Right hindlimb (tissue), 1 donor: ENCODE measurements at places on chromosomes 16 and 17.

- no peak for DNase-seq
Measured at GRCh38 chr16:89705006-89705405, 3.5 kb upstream of the SPATA2L start.

DNA sequence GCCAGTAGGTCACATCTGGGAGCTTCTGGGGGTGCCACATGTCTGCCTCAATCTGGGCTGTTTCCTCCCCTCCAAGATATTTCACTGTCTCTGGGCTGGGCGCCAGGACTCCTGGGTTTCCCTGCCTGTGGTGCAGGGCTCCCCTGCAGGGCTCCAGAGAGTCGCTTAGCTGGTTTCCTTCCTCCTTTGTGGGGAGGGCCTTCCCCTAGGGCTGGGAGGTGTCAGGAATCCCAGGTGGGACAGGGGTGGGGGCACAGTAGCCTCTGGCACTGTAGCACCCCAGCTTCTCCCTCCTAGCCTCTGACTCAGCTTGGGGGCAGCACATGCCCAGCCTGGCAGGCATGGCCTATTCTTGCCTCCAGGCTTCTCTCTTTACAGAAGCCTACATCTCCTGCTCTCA, 2.6 kb downstream of the RARA start:
- DNase-seq, result peak; percentile 57

DNA sequence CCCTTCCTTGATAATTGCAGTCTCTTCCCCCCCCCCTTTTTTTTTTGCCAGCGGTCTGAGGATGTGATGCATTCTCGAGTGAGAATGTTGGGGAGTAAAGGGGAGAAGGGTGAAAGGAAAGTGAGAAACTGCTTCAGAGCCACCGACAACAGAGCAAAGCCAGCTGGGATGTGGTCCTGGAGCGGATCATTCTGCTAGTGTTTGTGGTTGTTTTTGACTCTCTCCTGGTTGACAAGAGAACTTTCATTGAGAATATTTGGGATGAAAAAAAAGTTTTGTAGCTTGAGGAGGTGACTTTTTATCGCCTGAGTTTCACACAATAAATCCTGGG, 1.3 kb downstream of the NF1 start:
- peak; percentile 17 for DNase-seq

- no peak for DNase-seq
Measured at GRCh38 chr16:79257953-79258490, 342.5 kb downstream of the MAF start.

DNA sequence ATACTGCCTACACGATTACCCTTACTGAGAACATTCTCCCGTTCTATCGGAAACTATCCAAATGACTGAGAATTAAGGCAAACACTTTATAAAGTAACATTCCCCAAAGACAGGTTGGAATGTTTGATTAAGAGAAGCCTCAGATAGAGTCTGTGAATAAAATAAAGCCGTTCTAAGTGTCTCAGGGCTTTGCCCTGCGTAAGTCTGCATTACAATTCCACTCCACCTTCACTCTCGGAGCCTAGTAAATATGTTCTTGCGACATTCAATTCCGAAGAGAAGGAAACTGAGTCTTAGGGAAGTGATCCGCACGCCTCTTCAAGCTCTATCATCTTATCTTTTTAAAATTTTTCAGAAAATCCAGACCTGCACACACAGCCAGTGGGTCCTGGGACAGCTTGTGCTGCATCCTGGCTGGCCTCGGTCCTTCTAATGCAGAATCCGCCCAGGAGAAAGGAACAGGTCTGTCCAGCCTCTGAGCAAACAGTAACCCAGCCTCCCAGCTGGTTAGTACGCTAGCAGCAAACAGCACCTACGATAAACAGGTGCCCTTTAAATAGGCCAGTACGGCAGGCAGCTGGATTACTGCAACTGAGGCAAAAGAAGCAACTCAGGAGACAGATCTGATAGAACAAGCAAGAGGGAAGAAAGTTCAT, 254.1 kb upstream of the IRX3 start:
- no peak for DNase-seq

GRCh38 chr16:65876056-65876408, 490.5 kb upstream of the CDH5 start:
- DNase-seq, result peak; percentile 47

GRCh38 chr17:73639932-73640331, 4.3 kb downstream of the SDK2 start:
- DNase-seq, result no peak

DNA sequence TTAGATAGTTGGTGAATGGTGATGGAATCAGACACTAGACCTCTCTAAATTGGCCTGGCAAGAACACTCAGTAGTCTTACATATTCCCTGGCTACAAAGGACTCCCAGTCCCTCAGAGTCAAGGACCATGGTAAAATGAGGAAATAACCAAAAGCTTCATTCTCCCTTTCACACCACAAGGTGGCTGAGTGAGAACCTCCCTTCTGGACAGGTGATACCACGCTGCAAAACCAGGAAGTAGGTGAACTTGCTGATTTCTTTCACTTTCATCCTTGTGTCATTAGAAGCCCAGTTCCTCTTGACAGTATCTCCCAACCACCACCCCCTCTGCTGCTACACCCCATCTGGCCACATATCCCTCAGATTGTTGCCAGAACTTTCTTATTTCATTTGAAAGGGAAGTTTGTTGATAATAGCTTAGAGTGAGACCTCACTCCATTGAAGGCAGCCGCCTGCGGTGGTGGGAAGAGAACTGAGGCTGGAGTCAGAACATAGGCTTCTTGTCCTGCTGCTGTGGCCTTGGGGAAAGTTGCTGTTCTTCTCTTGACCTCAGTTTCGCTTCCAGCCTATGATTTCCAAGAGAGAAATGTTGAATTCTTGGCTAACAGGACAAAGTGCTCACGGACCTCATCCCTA, 290.6 kb upstream of the CCL2 start:
- no peak for DNase-seq

DNA sequence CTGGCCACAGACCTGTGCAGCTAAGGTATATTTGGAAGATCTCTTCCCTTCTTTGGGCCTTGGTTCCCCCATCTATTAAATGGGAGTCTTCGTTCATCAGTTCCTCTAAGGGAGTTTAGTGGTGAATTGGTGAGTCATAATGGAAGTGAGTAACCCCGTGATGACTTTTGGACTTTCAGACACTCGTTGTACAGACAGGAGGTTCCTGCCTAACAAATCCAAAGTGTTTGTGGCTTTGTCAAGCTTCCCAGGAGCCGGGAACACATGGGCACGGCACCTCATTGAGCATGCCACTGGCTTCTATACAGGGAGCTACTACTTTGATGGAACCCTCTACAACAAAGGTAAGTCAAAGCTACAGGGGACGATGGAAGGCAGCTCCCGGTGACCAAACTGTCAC, 40.4 kb downstream of the WSCD1 start:
- DNase-seq, result no peak

DNA sequence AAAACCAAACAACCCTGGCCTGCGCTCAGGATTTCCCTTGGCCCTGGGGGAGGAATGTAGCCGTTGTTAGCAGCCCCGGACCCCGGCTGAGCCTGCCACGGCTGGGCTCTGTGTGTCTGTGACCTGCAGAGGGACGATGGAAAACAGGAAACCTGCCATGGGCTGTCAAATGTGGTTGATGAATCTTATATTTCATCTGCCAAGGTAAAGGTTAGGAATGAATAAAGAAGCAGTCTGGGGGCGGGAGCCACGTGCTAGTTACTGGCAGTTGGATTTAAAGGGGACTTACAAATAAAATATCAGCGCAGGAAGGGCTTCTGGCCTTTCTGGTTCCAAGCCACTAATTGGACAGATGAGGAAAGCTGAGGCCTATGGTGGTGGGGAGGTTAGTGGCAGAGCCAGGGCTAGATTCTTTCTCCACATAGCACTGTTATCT, at the start of gene KRT23:
Gene KRT23 (minus strand): TSS at position 263 of the 436 bp plus-strand sequence. CDS start 1,043 bp downstream, outside the sequence.
- peak; percentile 22 for DNase-seq

DNA sequence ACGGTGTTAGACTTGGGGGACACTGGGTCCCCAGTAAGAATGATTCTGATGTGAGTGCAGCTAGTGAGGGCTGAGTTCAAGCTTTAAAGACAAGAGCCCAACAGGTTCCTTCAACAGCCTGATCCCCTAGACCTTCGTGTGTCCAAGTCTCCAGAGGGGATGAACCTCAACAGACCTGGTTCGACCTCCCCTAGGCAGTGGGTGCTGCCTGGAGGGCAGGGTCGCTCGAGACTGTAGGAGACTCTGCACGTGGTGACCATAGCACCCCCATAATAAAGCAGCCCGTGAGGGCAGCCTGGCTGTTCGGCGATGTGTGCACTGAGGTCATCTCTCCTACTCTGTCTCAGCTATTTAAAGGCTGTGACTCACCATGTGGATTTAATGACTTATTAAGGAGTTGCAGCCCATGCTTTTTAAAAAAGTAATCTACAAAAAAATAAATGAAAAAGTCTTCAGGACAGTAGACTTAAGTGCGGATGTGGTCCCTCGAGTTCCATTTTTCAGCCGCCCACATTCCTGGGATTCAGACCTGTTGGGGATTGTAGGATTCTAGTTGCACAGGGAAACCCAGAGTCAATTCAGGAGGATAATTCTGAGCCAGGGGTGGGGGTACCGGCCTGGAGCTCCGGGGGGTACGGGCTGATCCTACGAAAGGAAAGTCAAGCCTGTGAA, 23.4 kb upstream of the METRNL start:
- DNase-seq, result peak; percentile 23

GRCh38 chr16:1541293-1542165, 8.1 kb downstream of the TMEM204 start:
- no peak for DNase-seq

- no peak for DNase-seq
Measured at GRCh38 chr17:65065906-65066305, 9.4 kb upstream of the GNA13 start.

DNA sequence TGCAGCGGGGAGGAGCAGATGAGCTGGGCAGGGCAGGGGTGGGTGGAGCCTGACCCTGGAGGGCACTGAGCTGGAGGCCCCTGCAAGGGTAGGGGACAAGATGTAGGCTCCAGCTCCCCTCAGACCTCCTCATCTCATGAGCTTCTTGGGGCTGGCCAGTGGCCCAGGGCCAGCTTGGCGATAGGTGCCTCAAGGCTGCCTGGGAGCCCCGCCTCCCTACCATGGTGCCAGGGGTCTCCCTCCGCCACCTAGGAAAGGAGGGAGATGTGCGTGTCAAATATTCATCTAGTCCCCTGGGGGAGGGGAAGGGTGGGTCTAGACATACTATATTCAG, 3.9 kb downstream of the HIRIP3 start:
- DNase-seq, result no peak

- DNase-seq, result no peak
Measured at GRCh38 chr17:9251273-9251672, 230.0 kb downstream of the NTN1 start.

- peak; percentile 12 for DNase-seq
Measured at GRCh38 chr16:2811703-2812471, 5.2 kb upstream of the PRSS21 start.

DNA sequence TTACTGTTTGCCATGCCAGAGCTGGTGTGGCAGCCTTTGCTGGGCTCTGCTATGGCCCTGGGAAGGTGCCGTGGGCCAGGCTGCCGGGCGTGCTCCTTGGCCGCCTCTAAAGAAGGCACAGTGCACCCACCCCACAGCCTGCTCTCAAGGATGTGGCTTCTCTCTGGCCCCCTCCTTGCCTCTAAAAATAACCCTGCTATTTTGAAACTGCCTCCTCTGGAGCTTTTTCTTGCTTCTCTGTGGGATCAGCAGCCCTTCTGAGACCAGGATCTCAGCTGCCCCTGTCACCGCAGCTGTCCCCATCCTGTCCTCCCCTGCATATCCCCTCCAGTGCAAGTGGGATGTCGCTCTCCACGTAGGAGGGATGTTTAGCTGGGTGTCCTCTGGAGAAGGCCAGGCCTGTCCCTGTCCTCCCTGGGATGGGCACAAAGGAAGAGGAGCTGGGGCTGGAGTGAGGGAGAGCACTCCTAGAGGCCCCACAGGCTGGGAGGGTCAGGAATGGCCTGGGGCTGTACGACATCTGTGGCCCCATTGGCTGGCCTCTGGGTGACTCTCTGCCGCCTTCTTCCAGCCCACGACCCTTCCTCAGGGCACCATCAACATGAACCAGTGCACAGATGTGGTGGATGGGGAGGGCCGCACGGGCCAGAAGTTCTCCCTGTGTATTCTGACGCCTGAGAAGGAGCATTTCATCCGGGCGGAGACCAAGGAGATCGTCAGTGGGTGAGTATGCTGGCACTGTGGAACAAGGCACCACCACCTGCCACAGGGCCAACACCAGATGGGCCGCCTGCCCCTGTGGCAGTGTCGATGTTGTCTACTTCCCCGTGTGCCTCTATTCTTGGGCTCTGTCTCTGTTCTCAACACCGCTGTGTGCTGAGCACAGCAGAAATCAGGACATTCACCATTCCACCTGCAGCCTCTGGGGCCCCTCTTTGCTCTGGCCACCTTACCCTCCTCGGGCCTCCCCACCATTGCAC, 79.7 kb downstream of the PLD6 start:
- no peak for DNase-seq

GRCh38 chr17:17757956-17758845, 76.9 kb downstream of the RAI1 start:
- no peak for DNase-seq

DNA sequence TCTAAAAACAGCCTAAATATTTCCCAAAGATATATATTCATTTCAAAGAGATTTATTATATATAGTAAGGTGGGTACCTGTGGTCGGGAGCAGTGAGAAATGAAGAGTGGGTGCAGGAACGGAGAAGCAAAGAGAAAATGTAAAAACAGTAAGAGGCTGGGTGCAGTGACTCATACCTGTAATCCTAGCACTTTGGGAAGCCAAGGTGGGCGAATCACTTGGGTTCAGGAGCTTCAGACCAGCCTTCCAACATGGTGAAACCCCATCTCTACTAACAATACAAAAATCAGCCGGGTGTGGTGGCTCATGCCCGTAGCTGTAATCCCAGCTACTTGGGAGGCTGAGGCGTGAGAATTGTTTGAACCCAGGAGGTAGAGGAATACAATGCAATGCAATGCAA, 257.1 kb downstream of the BCAS3 start:
- no peak for DNase-seq

DNA sequence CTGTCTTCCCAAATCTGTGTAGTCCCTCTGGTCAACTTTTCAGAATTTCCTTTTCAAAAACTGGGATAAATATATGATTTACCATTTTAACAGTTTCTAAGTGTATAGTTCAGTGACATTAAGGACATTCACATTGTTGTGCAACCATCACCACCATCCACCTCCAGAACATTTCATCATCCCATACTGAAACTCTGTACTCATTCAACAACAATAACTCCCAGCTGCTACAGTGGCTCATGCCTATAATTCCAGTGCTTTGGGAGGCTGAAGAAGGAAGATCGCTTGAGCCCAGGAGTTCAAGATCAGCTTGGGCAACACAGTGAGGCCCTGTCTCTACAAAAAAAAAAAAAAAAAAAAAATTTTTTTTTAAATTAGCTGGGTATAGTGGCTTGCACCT, 131.0 kb downstream of the AATF start:
- DNase-seq, result no peak

DNA sequence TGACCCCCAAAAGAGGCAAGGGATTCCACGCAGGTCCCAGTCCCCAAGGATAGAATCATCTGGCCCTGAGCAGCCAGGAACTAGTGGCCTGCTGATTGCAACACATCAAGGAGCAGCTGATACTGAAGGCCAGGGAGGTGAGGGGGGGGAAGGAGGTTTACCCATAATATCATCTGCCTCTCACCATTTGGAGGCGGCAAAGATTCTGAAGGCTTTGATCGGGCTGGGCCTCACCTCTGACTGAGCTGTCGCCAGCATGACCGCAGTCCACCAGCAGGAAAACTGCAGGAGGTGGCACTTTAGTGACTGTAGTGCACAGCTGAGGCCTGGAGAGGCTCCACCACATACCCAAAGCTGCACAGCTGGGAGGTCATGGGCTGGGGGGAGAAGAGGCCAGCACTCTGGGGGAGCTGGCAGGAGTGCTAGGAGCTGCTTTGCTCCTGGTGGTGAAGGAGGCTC, 20.5 kb upstream of the ITGA3 start:
- no peak for DNase-seq

- peak; percentile 39 for DNase-seq
Measured at GRCh38 chr17:45747911-45748310, 36.2 kb upstream of the CRHR1 start.

- DNase-seq, result peak; percentile 58
Measured at GRCh38 chr17:35345926-35346771, 27.3 kb downstream of the SLFN11 start.
